COR-L47 (cell line): ENCODE measurements at places on chromosomes 1 and 21.

DNA sequence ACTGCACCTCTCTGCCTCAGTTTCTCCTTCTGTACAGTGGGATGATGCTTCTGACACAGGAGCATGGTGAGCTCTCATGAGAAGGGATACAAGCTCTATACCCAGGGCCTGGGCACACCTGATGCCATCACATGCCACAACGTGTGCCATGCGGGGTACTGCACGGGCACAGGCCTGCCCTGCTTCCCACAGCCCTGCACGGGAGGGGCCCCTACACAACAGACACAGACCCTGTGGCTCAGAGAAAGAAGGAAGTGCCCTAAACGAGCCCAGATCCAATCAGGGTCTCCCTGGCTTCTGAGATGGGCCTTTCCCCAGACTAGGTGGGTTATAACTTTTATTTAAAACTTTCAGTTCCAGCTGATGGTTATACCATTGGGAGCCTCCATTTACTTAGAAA lies 24.6 kb downstream of the C2CD2 start:
- no peak for DNase-seq

DNA sequence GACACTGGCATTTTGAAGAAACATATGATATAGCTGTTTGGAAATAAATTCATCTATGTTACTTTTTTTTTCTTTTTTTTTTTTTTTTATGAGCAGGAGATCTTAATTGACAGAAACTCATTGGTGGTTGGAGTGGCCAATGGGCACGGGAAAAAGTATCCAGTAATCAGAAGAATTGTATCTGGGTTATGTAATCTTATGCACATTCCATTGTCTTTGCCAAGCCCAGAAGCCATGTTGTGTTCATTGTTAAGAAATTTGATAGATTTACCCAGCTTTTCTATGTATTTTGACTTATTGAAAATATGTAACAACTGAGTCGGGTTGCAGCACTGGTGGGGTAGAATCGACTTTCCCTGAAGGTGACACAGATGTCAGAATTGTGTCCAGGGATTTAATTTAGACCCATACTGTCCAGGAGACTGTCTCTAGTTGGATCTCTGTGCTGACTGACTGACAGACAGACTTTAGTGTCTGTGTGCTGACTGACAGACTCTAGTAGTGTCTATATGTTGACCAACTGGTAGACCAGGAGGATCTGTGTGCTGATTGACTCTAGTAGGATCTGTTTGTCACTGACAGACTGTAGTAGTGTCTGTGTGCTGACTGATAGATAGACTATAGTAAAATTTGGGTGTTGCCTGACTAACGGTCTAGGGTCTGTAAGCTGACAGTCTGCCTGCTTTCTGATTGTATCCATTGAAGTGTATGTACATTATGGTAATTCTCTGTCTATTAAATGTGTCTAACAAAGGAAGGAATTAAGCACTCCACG lies 12.3 kb upstream of the C4BPB start:
- DNase-seq, result no peak

DNA sequence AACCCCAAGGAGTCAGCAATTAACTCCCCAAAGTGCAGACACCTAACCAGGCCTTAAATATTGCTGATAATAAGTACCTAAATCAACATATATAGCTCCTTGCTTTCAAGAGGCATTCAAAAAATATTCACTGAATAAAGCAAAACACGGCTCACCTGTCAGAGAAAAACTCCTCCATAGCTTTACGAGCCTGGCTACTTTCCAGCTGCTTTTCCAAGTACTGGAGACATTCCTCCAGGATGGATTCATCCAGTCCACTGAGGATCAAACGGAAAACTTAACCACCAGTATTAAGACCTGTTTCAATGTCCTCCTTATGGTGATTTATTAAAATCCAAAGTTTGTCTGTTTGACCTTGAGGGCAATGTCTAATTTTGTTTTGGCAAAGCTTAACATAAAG lies 44.6 kb downstream of the UBR4 start:
- no peak for DNase-seq

DNA sequence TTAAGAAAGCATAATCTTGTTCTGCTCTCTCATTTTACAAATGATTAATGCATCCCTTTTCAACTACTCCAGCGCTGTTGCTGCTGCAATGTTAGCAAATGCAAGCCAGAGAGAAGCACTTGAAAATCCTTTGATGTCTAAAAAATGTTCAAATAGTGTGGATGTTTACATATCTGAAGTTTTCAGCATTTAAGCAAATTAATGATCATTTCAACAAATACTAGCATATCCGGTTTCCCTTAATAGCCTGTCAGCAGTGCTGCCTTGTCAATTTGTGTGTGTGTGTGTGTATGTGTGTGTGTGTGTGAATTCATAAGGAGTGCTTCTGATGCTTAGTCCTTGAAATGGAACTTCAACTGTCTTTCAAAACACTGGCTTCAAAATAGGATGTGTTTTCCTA lies 48.1 kb upstream of the WNT2B start:
- no peak for DNase-seq

DNA sequence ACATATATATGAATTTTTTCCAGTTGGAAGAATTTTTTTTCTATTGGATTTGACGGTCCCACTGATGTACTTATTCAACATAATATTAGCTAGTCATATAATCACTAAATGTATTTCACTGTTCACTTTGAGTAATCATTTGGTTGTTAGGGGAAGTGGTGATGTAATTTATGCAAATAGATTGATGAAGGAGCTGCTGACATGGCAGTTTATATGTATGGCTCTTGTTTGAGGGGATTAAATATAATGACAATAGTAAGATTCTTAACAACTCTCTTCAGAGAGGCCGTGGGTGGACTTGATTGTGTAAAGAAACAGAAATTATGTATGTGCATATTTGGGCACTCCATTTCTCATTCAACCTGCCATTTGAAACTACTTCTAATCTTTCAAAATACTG lies 653.6 kb upstream of the ADGRL4 start:
- DNase-seq, result no peak

- DNase-seq, result no peak
Measured at GRCh38 chr1:18955131-18955440, 1.4 kb downstream of the IFFO2 start.

- DNase-seq, result no peak
Measured at GRCh38 chr21:15122241-15122640, 57.4 kb upstream of the NRIP1 start.

GRCh38 chr21:43209575-43210453 lies 41.0 kb downstream of the CRYAA start:
- no peak for DNase-seq

- DNase-seq, result no peak
Measured at GRCh38 chr1:248821641-248822040, 4.1 kb downstream of the SH3BP5L start.

- DNase-seq, result no peak
Measured at GRCh38 chr1:3500265-3500835, 45.9 kb downstream of the ARHGEF16 start.

GRCh38 chr1:103523346-103523745 lies 2.2 kb upstream of the RNPC3 start:
- no peak for DNase-seq

- no peak for DNase-seq
Measured at GRCh38 chr1:154833841-154834240, 36.2 kb downstream of the KCNN3 start.

GRCh38 chr1:25031601-25031965 lies 101.5 kb upstream of the RUNX3 start:
- DNase-seq, result no peak

DNA sequence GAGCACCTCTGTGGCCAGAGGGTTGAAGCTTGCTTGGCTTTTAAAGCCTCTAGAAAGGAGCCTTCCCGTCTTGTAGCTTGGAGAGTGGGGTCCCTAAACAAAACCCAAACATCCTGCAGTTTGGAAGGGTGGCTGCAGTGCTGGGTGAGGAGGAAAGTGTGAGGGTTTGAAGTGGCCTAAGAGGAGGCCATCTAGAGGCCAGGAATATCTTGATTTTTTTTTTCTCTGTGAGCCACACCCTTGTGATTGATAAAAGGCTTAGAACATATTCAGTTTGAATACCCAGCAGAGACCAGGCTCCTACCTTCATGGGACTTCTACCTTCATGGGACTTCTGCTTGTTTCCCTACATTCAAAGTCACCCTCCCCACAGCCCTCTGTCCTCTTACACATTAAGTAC lies 37.3 kb upstream of the PIGV start:
- no peak for DNase-seq

- no peak for DNase-seq
Measured at GRCh38 chr1:93720956-93721626, 39.5 kb upstream of the BCAR3 start.
